Nephron progenitor cell (in vitro differentiated cells): ENCODE measurements at places on chromosomes 4 and X.

DNA sequence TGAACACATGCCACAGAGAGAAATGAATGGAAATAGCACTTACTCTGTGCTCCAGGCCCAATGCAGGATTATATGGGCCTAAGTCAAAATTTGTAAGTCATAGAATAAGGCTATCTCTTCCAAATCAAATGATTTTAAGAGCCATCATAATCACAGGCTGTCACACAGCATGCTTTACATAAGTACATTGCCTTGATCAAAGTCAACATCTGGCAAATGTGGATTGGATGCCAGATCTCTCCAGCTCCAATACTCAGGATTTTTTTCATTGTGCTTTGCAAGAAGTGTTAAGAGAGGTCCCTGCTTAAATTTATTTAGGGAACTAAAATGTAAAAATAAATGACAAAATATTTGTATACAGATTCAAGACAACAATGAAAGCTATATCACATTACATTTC, 299.9 kb downstream of the PRDM5 start:
- DNase-seq = no peak

- DNase-seq = no peak
These were observed 20.9 kb downstream of the MAPK10 start for GRCh38 chr4:86338989-86339388.

DNA sequence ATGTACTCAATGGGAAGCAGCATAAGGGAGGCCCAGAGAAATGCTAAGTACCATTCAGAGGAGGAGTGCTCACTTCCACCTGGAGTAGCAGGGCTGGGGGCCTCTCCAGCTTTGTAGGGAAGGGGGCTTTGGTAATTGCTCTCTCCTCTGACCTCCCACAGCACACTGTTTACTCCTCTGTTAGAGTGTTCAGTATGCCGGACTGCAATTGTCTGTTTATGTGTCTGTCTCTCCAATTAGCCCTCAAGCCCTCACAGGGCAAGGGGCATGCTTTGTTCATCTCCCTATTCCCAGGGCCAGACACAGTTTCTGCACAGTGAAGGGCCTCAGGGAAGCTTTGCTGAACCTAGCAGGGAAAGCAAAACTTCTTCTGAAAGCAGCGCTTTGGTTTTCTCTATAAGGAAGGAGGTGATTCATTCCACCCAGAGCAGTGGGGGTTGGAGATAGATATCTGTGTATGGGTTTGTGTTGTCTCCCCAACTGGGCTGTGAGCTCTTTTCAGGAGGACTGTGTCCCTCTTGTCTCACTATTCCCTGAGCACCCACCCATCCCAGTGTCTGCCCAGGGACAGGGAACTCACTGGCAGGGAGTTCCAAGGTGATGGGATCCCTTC, 50.0 kb upstream of the VMA21 start:
- no peak for DNase-seq

DNA sequence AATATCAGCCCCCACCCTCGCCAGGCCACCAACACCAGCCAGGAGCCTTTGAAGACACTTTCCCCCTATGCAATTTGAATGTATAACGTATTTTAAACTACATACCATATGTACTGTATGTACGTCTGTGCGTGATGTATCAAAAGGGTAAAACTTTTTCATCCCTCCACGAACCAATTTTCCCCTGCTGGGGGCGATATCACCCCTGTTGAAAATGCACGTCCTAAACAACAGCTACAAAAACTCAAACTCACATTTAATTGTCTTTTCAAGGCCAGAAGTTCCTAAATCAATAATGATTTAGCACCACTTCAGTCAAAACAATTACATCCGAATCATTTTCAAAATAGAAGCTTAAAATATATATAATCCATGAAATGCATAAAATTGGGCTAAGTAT, 1.4 kb downstream of the VEGFD start:
- no peak for DNase-seq

DNA sequence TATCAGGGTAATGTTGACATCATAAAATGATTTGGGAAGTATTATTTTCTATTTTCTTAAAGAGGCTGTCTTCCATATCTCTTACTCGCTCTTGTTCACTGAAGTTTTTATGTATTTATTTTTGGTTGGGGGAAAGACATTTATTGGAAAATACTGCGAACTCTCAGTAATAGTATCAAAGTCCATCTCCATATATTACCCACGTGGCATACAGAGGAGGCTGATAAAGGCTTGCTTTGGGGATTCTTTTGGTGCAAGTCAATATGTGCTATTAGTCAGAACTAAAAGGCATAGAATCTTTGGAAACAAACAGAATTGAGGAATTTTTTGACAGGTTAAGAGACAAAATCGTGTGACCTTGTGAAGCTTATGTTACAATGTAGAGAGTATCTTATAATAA, 101.3 kb downstream of the NYX start:
- no peak for DNase-seq

DNA sequence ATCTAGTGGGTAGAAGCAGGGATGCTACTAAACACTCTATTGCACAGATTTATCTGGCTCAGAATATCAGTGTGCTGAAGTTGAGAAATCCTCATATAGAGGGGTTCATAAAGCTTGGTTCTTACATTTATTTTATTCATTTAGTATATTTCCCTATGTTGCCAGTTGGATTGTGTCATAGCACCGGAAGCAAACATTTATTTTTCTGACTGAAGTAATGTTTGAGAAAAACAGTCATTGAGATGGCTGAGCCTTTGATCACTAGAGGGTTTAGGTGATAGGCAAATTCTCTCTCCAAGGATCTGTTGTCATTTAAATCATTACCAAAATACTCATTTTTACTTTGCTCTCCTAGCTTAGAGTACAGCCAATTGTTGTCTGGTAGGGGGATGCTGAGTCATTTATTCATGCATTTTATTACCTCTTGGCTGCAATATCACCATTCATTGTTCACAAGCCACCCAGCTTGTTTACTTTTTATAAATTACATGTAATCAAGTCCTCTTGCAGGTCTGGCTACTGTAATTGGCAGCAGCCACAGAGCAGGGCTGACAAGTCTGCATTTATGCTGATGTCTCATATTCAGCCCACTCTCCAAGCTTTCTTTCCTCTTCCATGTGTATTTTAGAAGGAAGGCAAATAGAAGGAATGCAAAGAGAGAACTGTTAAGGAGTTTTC, 15.2 kb downstream of the GAB1 start:
- no peak for DNase-seq

- DNase-seq = no peak
These were observed 47.8 kb downstream of the ZNF182 start for GRCh38 chrX:47956016-47956415.

- DNase-seq = peak; percentile 89
These were observed at the start of gene INTU for GRCh38 chr4:127632420-127633403. Gene INTU (plus strand): TSS chr4:127632957. CDS start chr4:127633035, 78 bp downstream.

GRCh38 chr4:55002431-55002830, 123.0 kb downstream of the KDR start:
- no peak for DNase-seq

GRCh38 chrX:8520178-8520577, 55.5 kb downstream of the VCX3B start:
- no peak for DNase-seq

- no peak for DNase-seq
These were observed 8.1 kb downstream of the CRMP1 start for GRCh38 chr4:5884796-5885195.

DNA sequence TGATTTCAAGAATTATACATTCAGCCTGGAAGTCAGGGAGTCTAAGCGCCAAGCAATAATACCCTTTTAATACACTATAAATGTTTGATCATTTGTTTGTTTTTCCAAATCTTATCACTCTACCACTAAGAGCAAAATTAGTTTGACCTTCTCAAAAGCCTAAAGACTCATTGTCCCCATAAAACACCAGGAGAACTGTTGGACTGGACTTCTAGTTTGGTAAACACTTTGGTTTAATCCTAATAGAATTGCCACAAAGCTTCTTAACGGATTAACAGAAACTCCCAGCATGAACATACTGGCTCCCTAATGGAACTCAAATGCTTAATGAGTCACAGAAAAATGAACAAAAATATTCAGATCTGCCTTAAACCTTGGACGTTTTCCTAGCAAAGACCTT, 34.9 kb downstream of the SYTL5 start:
- no peak for DNase-seq

DNA sequence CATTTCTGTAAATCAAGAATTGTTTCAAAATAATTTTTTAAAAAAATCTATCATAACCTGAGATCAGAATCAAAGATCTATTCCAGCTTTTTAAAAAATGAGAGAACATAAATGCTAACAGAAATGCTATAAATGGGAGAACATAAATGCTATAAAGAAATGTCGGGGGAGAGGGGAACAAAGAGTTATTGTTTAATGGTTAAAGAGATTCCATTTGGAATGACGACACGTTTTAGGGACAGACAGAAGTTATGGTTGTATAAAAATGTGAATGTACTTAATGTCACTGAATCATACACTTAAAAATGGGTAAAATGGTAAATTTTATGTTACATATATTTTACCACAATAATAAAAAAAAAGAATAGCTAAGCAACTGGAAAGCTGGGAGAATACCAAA, 127.1 kb downstream of the ATRX start:
- DNase-seq = no peak

GRCh38 chr4:86449746-86450588, 90.1 kb upstream of the MAPK10 start:
- DNase-seq = no peak

DNA sequence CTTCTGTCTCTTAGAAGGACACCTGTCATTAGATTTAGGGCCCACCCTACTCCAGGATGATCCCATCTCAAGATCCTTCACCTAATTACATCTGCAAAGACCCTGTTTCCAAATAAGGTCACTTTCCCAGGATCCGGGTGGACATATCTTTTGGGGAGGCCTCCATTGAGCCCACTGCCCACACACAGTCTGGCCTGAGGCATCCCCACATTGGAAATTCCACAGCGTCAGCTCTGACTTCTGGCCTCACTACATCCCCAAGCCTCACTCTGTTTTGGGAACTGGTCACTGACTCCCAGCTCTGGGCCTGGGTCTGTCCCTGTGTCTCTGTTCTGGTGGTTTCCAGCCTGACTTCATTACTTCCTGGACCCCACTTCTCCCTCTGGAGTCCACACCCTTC, 285.5 kb downstream of the CRLF2 start:
- no peak for DNase-seq

- no peak for DNase-seq
These were observed 131.4 kb downstream of the COL25A1 start for GRCh38 chr4:109171070-109171469.

GRCh38 chr4:100340512-100341485, 150.5 kb upstream of the DDIT4L start:
- no peak for DNase-seq

GRCh38 chrX:17375367-17375636, 302 bp downstream of the NHS start:
- no peak for DNase-seq

DNA sequence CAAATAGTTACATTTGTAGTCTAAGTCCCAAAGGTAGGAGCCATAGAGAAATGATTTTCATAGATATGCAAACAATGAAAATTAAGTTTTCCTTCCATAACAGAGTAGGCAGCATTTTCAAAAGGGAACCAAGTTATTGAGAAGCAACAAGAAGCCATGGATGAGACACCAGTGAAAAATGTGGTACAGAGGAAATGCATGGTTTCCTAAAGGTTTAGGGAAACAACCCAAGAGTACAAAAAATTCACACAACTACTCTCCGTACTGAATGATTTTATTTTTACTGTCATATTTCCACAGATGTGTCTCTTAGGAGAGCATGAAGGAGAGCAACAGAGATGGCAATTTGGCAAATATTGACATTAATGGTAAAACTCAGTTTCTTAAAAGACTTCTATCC, 1408.9 kb upstream of the PCDH7 start:
- DNase-seq = no peak

GRCh38 chr4:185151296-185151695, 8.2 kb downstream of the SLC25A4 start:
- no peak for DNase-seq

DNA sequence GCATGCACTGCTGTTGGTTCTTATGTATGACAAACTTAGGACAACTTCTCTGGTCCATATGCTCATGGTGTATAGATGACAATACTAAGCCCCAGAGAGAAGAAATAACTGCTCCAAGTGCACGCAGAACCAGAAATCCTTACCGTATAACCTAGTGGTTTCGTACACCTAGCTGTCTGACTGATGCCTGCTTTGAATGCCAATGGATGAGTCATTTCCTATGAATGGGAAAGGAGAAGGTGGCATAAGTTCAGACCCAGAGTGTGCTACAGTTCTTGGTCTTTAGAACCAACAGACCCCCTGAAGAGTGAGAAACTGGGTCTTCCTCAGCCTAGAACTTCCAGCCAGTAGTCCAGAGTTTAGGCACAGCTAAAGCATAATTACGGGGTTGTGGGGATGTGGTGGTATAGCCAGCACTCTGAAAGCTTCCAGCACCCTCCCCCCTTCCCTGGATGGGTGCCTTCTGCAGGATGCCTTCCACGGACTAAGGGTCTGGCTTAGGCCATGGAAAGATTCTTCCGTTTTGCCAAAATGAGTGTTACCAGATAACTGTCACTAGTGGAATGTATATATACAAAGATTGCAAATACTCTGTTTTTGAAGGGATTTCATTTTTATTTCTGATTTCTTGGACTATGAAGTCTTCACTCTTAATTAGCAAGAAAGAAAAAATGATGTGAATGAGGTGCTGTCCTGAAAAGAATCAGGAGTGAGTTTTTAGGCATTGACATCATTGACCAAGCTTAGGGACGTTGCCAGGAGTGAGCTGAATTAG, 84.6 kb upstream of the PACRGL start:
- DNase-seq = no peak

GRCh38 chr4:127586922-127587571, 45.7 kb upstream of the INTU start:
- DNase-seq = peak; percentile 25

GRCh38 chr4:75678473-75678872, 5.3 kb upstream of the G3BP2 start:
- no peak for DNase-seq

- no peak for DNase-seq
These were observed 1050.8 kb downstream of the C4orf33 start for GRCh38 chr4:130146773-130147172.

DNA sequence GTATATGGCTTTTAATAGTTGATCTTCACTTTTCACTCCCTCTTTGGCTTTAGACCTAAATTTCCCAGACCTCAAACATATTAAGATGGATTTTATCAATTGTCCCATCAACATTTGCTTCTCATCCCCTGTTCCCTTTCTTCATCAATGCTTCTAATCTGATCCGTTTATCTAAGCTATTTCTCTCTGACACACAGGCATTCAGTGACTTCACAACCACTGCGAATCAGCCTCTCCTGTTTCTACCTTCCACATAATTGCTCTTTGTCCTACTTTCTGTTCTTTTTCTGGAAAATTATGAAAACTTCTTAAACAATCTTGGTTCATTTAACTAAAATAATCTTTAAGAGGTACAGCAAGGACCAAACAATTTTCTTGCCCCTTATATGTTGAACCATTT, 115.2 kb downstream of the GLRA3 start:
- no peak for DNase-seq

DNA sequence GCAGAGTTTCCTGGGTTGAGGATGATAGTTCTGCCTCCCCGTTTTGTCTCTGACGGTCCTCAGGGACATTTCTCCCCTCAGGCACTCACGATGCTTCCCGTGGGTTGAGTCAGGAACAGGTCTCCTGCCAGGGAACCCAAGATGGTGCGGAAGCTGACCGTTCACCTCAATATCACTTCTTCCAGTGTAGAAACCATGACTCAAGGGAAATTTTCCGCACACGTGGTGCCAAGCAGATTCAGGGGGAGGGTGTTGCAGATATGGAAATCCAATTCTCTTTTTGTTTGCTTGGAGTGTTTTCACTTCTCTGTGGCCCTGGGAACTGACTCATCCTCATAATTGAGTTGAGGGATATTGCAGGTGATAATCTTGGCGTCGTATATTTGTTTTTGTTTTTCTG, 46.7 kb downstream of the CXorf49B start:
- no peak for DNase-seq
